Stimulated activated CD4-positive, alpha-beta T cell treated with anti-CD3 and anti-CD28 coated beads, Interleukin-1b, Interleukin-23, amount 100 ng/mL, for 4 hours (primary cell): ENCODE measurements at places on chromosomes 2 and 18.

DNA sequence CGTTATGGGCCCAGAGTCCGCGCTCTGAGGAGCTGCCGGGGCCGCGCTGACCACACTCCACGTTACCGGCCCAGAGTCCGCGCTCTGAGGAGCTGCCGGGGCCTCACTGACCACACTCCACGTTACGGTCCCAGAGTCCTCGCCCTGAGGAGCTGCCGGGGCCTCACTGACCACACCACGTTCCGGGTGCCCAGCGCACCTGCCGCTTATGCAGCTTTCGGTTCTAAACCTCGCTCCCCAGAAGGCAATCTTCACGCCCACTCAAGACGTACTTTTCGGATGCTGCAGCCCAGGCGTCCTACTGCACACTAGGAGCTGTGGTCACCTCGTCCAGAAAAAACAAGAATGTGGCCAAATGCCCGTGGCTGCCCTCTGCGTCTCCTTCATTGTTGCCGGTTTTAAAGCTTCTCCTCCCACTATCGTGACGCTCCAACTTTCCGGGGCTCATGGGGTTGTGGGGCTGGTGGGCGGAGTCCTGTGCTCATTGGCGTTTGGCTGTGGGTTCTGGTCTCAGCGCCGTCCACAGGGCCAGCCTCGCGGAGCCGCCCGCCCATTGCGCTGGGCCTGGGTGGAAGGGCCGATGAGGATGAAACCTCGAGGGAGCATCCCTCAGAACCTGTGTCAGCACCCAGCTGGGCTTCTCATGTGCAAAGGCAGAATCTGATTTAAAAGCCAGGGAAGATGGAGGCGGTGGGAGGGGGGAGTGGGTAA, 11.9 kb downstream of the KCNG2 start:
- no peak for DNase-seq

- no peak for DNase-seq
These were observed 1179.0 kb upstream of the ACVR2A start for GRCh38 chr2:146665800-146666199.

DNA sequence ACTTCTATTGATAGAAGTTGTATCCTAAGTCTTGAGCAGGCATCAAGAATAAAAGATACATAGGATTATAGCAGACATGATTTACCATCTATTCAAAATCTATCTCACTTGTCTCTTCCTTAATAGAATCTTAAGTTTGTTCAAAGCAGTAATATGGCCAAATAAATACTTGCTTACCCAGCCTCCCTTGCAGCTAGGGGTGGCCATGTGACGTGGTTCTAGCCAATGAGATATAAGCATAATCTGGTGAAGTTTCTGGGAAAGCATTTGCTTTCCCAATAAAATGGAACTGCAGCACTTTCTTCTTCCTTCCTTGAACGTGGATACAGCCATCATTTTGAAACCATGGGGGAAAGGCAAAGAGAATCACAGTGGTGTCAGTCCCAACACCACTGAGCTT, 33.7 kb upstream of the SLC1A4 start:
- DNase-seq: no peak

GRCh38 chr2:88011011-88011410, 5.3 kb downstream of the RNU2-63P start:
- DNase-seq: no peak

DNA sequence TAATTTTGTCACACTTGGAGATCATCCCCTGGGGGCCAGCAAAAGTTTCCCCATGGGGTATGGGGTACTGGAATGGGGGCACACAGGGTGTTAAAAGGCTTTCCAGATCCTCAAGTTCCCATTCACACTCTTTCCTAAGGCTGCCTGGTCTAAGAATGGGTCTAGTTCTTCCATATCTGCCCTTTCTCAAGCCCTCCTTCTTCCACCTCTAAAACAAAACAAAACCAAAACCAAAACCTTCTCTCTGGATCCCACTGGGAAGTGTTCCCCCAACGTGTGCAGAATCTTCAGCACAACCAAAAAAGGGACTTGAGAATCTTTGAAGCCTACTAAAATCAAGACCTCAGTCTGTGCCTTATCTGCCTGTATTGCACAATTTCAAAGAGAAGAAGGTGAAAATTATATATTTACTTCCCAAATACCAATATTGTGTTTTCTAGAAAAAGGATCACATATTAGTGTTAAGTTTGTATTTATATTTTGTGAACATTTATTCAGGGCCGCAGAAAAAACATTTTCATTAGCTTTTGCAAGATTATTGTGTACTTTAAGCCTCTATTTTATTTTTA, 207.2 kb upstream of the TCF4 start:
- DNase-seq: no peak
